ENCODE measurements at places on chromosomes 2 and 18.

DNA sequence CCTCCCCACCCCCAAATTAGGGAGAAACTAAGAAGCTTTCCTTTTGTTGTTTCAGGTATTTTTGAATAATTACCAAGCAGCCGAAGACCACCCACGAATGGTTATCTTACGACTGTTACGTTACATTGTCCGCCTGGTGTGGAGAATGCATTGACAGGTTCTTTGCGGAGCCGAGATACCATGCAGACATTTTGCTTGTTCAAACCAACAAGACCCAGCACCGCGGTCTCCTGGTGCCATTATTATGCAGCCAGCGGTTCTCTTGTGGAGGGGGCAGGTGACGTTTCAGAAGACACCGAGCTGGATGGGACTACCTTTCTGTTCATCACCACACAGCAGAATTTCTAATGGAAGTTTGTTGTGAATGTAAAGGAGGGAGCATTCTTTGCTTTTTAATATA, 43.4 kb downstream of the BCL2L11 start:
- no peak for DNase-seq

DNA sequence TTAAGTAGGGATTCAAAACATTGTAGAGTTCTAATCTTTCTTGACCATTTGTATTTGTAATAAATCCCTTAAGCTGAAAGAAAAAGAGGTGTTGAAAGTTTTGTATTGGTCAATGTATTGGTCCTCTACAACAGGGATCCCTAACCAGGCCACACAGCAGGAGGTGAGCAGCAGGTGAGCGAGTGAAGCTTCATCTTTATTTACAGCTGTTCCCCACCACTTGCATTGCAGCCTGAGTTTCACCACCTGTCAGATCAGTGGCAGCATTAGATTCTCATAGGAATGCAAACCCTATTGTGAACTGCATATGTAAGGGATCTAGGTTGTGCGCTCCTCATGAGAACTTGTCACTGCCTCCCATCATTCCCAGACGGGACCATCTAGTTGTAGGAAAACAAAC, 715.7 kb upstream of the NXPH2 start:
- no peak for DNase-seq

DNA sequence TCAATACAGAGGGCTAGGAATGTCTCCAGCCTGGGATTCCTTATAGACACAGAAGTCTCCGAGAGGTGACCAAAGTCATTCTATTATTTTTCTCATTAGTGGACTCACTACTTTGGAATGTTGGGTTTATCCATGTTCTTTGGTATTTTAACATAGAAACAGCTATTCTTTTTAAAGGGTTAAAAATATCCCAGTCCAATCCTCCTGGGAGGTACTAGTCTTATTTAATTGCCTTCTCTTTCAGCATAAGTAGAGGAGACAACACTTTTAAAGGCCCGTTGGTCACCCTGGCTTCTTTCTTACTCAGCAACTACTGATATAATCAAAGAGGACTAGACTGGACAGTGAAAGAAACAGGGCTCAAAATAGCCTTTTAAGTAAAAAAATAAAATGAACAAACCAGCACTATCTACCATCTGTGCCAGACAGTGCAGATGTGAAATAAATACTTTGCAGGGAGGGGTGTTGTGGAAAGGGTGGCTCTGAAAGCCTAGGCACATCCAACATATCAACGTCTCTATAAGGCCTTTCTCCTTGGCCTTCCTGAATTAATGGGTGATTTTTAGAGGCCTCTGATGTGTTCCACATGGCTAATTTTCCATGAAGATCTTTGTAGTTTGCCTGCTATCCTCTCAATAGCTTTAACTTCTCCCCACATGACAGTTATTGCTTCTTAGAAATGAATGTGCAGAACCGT, 334.4 kb upstream of the THUMPD2 start:
- no peak for DNase-seq

DNA sequence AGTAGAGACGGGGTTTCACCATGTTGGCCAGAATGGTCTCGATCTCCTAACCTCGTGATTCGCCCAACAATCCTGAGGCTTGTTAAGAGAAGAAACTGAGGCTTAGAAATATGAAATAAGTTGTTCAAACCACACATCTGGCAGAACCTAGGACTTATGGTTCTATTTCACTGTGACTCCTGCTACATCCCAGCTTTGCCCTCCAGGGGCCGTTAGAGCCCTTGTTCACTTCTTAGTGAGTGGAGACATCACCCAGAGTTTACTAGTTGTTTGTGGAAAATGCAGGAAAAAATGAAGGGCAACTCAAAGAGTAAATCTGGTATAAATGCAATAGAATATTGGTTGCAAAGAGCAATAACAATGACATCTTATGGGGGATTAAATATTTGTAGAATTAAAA, 43.9 kb downstream of the MARCHF4 start:
- no peak for DNase-seq

GRCh38 chr2:157107460-157107859, 150.0 kb upstream of the GALNT5 start:
- no peak for DNase-seq

DNA sequence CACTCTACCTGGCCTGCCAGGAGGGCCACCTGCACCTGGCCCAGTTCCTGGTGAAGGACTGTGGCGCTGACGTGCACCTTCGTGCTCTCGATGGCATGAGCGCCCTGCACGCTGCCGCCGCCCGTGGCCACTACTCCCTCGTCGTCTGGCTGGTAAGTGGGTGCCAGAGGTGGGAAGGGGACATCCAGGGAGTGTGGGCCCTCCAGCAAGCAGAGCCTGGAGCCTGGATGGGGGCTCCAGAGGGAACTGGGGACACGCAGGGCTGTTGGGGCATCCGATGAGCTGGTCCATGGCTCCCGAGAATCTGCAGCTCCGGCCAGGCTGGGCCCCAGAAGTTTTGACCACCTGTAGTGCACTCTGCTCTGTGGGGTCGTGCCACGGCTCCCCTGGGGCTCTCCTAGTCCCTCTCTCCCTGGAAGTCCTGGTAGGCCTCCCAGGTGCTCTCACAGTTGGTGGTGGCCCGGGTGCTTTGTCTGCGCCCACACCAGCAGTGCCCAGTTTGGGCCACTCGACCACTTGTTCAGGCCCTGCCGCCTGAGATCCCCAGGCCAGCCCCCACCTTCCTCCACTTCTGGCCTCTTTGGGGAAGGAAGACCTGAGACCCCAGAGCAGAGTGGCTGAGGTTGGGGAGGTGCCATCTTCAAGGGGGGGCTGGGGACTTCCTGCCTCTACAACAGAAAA, 4.7 kb downstream of the ESPNL start:
- DNase-seq = no peak
